Tibial nerve (tissue), 4 donors: ENCODE measurements at places on chromosomes 5 and 9. TPM values are rescaled to one million over a fixed set of nuclear protein-coding genes. Genes with fewer than 3 reads are reported as not detected.
A peak's percentile ranks its signal among the peaks of the same experiment; 100 is the strongest.

- no peaks in the 10 kb centered on the region for H3K4me1 ChIP-seq
- H3K27ac ChIP-seq: no peak overlapping the region
- DNase-seq: no peak
- H3K36me3 ChIP-seq: no peaks in the 10 kb centered on the region
- no peaks in the 10 kb centered on the region for H3K27me3 ChIP-seq
Observed at GRCh38 chr9:79976257-79977073, 404.7 kb downstream of the TLE4 start.

ISOC1 gene
- total RNA-seq: 17.3 TPM

GRCh38 chr5:169094586-169095409, 206.1 kb downstream of the SLIT3 start:
- H3K27me3 ChIP-seq: no peaks in the 10 kb centered on the region
- no peak overlapping the region for H3K27ac ChIP-seq
- no peak for DNase-seq
- peaks cover 25% of the 10 kb centered on the region for H3K4me1 ChIP-seq

GRCh38 chr9:97851446-97851883, 1.6 kb upstream of the FOXE1 start:
- no peaks in the 10 kb centered on the region for H3K27me3 ChIP-seq
- DNase-seq: no peak
- H3K27ac ChIP-seq: no peak overlapping the region
- H3K4me3 ChIP-seq: no peak overlapping the region
- H3K4me1 ChIP-seq: peaks cover 63% of the 10 kb centered on the region

NR6A1 gene
- total RNA-seq: 3.3 TPM

DNA sequence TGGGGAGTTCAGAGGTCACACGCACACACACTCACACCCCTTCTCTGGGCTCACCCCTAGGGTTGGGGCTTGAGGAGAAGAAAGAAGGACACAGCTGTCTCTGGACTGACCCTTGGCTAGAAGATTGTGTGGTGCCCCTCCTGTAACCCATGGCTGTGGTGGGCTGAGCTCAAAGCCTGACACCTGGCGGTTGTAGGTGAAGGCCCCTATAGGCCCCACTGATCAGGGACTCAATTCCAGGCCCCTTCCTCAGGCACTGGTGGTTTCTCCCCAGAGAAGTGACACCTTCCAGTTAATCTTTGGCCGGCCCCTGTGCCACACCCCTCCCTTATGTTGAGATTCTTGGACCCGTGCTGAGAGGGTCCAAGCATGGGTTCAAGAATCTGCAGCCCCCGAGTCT, 35.2 kb upstream of the CRB2 start:
- H3K36me3 ChIP-seq: no peaks in the 10 kb centered on the region
- no peaks in the 10 kb centered on the region for H3K4me1 ChIP-seq
- H3K4me3 ChIP-seq: no peak overlapping the region
- no peaks in the 10 kb centered on the region for H3K27me3 ChIP-seq
- no peak for DNase-seq
- H3K27ac ChIP-seq: no peak overlapping the region

SRP19 gene
- total RNA-seq: 32.1 TPM

DOCK2 gene
- total RNA-seq: 14.9 TPM

DNA sequence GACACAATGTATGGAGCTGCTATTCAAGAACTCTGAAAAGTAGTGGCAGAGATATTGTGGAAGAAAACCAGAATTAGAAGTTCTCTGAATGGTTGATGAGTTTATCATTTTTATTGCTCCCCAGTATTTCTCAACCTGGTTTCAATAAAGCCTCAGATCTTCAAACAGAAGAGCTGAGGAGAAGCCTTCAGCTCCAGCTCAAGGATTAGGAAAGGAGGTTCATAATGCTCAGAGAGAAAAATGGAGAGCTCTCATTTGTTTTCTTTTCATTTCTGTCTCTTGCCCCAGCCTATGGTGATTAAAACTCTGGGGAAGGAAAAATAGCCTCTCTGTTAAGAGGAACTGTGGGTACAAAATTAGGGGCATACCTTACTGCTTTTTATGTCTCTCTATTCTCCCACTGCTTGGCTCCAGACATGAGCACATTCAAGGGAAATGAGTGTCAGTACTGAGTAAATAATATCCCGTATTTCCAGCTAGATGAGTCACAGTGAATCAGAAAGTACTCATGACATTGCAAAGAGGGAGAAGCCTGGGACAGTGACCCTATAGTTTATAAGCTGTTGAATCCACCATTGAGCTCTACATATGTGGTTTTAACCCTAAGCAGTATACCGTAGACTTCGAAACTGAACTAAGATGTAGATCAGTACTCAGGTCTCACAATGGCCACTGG, 138.1 kb downstream of the EMB start:
- no peaks in the 10 kb centered on the region for H3K36me3 ChIP-seq
- H3K27ac ChIP-seq: no peak overlapping the region
- H3K27me3 ChIP-seq: no peaks in the 10 kb centered on the region
- H3K4me3 ChIP-seq: no peak overlapping the region

DNA sequence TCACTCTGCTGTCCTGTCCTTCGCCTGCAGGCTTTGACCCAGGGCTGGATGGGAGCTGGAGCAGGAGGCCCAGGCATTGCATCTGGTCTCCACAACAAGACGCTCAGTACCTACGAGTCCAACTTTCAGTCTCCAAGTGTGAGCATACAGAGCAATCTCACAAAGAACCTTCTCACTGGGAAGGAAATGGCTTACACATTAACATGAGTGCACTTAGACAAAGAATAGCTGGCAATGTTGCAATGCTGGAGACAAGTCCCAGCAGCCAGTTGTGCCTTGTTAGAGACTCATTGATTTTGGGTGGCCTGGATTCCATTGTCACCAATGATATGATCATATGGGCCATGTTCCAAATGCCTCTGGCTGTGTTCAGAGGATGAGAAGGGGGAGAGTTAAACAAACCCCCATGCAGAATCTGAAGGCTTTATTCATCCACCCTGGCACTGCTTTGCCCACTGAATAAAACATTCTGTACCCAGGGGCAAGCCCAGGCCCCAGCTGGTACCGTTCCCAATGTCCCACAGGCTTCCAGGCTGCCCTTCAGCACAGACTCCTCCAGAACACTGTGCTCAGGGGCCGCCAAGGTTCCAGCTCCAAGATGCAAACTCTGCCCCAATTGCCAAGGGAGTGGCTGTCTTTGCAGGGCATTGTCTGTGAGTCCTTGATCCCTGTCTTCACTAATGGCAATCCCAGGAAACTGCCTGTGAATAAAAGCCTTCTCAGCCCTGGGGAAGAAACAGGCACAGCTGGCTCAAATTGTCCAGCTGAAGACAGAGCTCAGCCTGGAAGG, 185.5 kb downstream of the HSD17B3 start:
- H3K4me1 ChIP-seq: peaks cover 26% of the 10 kb centered on the region
- H3K27ac ChIP-seq: no peak overlapping the region
- no peaks in the 10 kb centered on the region for H3K27me3 ChIP-seq
- peak; percentile 27 for DNase-seq
- H3K4me3 ChIP-seq: no peak overlapping the region

HAVCR1 gene
- not detected for total RNA-seq

- H3K27ac ChIP-seq: no peak overlapping the region
- H3K4me1 ChIP-seq: no peaks in the 10 kb centered on the region
- no peaks in the 10 kb centered on the region for H3K27me3 ChIP-seq
- no peaks in the 10 kb centered on the region for H3K36me3 ChIP-seq
- peak; percentile 16 for DNase-seq
Observed at GRCh38 chr5:79025054-79025472, 40.0 kb upstream of the ARSB start.

LHX3 gene
- total RNA-seq: not detected
